Cortex of kidney (tissue), 1 donor: ENCODE measurements at places on chromosomes 12 and 14.

DNA sequence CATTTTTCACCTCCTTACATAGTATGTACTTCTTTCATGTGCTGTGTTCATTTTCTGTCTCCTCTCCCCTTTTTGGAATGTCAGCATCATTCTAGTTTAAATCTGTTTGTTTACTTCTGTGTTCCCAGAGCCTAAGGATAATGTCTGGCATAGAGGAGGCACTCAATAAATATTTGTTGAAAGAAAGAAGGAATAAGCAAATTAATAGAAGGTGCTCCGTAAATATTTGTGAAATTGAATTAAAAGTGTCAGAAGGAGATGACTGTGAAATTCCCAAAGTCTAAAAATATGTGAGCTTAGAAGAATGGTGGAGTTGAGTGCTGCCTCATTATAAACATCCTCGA lies 3.3 kb upstream of the CDKN1B start:
- no peak for DNase-seq

DNA sequence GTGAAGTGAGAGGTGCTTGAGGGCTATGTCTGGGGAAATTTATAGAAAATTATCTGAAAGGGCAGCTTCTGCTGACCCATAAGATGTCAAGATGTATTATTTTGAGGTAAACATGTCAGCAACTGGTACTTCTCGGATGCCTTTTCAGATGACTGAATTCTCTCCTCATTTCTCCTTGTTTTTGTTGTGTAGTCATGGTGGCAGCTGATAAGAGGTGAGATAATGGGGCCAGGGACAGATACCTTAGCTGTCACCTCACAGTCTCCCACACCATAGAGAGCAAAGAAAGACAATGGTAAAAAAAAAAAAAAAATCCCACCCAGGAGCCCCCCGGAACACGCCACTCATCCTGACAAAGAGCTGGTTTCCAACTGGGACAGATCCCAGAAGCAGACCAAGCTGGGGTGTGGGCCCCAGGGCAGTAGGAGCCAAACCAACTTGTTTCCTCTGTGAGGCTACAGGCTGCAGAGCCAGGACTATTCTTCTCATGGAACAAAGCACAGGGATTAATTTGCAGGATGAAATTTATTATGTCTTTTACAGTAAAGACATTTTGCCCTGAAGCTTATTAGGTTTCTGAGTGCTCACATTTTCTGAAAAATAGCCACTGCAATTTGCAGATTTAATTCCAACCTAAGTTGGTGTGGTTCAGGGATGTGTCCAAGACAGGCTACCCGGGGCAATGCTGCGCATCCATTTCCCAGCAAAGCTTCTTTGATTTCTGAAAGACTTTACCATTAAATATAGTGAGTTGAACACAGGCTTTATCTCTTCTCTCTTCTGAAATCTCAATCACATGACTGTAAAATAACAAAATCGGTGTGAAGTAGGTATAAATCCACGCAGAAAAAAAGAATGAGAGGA lies 52.2 kb downstream of the NDUFA12 start:
- DNase-seq: no peak

DNA sequence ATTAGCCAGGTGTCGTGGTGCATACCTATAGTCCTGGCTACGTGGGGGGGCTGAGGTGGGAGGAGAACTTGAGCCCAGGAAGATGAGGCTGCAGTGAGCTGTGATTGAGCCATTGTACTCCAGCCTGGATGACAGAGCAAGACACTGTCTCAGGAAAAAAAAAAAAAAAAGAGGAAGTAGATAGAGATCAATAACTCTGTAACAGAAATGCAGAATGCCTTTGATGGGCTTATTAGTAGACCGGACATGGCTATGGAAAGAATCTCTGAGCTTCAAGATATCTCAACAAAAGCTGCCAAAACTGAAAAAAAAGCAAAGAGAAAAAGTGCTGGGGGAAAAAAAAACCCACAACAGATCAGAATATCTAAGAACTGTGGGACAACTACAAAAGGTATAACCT lies 37.5 kb downstream of the GPR68 start:
- DNase-seq: no peak

DNA sequence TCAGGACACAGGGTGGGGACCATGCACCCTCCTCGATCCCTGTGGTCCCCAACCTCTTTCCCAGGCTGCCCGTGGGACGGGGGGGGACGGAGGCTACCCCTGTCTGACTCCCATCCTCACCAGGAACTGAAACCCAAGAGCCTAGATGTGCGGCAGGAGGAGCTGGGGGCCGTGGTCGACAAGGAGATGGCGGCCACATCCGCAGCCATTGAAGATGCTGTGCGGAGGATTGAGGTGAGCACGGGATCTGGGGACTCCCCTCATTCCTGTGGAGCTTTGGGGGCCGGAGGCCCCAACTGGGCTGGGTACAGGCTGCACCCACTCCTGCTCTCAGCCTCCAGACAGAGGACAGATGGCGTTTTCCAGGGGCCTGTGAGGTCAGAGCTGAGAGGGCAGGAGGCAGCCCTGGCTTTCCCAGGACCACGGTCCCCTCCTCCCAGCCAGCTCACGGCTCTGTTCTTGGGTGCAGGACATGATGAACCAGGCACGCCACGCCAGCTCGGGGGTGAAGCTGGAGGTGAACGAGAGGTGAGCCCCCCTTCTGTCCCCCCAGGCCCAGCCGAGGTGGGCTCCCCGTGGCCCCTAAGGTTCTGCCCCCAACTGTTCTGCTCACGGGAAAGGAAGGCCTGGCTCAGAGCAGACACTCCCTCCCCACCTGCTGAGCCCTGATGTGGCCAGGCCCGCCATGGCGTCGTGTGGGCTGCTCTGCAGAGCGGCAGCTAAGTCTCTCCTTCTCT lies 24.2 kb downstream of the HIP1R start:
- no peak for DNase-seq

DNA sequence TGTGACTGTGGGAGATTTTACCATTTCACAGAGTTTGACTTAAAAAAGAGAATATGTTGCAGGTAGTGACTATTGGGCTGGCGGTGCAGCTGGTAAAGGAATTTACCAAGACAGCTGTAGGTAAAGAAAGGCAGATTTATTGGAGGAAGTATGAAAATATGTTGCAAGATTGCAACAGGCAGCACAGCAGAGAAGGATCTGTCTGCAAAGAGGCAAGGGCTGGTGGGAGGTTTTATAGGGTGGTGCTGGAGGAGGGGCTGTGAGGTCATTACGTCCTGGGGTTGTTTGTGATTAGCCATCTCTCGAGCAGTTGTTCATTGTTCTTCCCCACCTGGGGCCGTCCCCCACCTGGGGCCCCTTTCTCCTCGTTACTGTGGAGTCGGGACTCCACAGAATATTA lies 62.1 kb downstream of the ACACB start:
- DNase-seq: no peak

- no peak for DNase-seq
Measured at GRCh38 chr12:32070370-32070769, 36.3 kb upstream of the BICD1 start.

DNA sequence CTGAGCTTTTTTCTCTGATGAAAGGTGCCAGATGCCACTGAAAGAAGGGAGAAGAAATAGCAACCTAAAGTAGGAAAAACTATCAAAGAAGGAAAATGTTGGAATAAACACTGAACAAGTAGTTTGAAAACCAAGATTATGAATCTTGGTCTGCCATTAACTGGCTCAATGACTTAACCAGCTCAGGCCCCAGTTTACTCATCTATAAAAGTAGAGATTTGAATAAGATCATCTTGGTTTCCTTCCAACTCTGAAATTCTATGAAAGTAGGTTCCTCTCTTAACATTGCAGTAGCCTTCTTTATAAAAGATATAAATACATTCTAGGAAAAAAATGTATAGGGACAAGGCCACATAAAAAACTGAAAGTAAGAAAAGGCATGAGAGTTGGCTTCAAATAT lies 16.1 kb upstream of the CCND2 start:
- no peak for DNase-seq

DNA sequence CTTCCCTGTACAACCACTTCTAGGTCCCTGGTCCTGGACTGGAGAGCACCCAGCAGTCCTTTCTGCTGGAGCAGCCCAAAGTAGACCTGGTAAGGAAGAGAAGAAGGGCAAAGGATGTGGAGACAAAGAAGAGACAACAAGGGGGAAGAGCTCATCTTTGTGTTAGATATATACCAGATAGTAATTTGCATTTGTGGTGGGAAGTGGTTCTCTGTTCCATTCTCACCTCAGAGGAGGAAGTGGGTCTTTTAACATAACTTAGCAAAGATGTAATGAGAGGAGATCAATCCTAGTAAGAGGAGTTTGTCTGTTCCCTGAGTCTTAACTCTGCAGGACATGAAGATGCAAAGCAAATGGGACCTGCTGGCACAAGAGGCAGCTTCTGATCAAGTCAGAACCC lies 8.0 kb downstream of the CCDC198 start:
- DNase-seq: no peak

GRCh38 chr12:120041386-120042231 lies 52.6 kb downstream of the BICDL1 start:
- no peak for DNase-seq

DNA sequence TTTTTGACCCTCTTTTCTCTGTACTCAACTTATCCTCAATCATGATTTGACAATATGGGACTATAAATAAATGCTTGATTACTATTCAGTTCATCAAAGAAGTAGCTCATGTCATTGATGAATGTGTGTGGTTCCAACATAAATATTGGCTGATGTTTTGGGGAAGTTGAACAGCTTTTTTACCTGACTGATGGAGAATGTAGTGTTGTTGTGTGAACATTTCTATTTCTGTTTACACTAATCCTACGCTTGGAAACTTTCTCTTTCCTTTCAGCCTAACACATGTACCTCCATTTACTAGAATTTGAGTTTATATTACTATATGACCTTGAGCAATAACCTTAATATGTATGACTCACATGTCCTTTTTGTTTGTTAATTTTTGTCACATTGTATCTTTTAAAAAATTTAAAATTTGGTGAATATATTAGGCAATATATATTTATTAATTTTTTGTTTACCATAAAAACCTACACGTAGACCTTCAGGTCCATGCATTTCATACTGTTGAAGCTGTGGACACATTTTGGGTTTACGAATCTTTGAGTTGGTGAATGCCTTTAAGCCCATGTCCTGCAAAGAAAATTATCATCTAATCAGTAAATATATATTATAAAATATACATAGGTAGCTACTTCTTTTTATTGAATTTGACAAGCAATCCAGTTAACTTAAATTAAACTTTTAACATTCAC lies 21.1 kb downstream of the A2M start:
- DNase-seq: no peak

DNA sequence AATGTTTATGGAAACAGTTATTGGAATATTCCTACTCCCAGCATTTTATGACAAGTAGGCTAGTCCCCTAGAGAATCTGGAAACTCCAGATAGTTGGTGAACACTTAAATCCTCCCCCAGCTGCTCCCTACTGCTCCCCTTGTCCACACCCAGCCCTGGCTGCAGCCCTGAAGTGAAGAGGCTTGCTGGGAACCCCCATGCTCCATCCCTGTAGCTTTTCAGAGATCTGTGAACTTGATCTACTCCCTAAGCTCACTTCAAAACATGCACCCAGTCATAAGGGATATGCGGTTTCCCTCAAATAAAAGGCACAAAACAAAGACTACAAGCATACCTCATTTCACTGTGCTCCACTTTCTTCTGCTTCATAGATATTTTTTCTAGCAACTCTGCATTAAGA lies 33.2 kb downstream of the EGLN3 start:
- no peak for DNase-seq

DNA sequence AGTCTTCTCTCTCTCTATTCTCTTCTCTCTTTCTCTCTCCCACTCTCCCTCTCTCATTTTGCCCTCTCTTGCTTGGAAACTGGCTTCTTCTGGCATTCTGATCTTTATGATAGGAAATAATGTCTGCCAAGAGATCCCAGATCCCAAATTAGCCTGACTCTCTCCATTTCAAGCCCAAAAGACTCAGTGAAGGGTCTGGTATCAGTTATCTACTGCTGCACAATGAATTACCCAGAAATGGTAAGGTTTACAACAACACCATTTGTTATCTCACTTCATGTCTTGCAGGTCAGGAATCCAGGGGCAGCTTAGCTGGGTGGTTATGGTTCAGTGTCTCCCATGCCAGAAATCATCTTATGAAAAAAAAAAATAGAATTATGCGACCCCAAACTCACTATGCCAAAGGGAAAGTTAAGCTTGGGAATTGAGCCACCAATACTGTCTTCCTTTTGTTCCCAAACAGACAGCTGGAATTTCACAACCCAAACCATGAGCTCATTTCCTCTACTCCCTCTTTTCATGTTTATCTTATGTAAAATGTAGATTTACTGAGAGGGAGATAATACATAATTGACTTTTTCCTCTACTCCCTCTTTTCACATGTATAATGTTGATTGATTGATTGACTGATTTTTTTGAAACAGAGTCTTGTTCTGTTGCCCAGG lies 67.8 kb upstream of the FICD start:
- DNase-seq: no peak

GRCh38 chr12:76711241-76711640 lies 52.7 kb upstream of the ZDHHC17 start:
- DNase-seq: no peak

DNA sequence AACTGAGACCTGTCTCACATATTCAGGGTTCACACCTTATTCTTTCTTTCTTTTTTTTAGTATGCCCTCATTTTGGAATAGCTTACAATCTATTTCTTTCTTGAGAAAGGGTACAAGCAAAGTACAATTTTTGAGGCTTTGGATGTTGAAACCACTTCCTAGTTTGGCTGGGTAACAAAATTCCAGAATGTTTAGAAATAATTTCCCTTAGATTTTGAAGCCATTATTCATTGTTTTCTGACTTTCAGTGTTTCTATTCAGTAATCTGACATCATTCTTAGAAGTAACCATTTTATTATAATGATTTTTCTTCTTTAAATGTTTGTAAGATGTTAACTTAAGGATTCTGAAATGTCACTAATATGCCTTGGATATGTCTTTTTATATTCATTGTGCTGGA lies 28.2 kb downstream of the ST8SIA1 start:
- no peak for DNase-seq

DNA sequence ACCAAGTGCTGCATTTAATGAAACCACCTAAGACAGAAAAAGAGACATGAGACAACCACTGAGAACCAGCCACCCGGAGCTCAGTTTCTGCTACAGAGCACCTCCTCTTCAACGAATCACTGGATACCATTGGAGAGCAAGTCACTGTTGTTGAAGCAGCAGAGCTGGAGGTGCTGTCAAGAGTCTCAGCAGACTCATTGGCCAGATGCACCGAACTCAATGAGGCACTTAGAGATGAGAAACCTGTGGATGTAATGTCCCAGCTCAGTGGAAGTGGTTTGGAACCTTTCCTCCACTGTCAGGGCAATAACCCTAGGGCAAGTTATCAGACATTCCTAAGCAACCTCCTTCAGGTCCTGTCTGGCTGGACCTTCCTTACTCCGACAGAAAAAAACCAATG lies 13.1 kb downstream of the NPC2 start:
- no peak for DNase-seq

DNA sequence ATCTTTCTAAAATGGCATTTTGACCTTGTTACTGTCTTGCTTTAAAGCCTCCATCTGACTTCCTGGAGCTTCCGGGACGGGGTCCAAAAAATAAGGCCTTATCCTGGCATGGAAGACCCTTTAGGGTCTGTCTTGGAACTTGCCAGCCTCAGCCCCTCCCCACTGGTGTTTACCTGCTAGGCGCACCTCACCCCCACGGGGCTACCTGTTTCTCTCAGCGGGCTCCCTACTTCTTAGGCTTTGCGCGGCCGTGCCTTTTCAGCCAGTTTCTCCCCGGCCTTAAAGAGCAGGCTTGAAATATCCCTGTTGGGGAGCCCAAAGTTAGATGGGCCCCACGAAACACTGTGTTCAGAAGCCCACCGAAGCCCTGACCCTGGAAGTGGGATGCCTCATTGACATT lies 5.1 kb downstream of the RTL1 start:
- no peak for DNase-seq
